ENCODE measurements at places on chromosomes 11 and 22. TPM values are rescaled to one million over a fixed set of nuclear protein-coding genes. Genes with fewer than 3 reads are reported as not detected.

Gene RASSF10
- 4.3 TPM for total RNA-seq

- DNase-seq: no peak
Observed at GRCh38 chr11:35012467-35013191, 96.2 kb downstream of the PDHX start.

Gene LARGE2
- 5.0 TPM for total RNA-seq

DNA sequence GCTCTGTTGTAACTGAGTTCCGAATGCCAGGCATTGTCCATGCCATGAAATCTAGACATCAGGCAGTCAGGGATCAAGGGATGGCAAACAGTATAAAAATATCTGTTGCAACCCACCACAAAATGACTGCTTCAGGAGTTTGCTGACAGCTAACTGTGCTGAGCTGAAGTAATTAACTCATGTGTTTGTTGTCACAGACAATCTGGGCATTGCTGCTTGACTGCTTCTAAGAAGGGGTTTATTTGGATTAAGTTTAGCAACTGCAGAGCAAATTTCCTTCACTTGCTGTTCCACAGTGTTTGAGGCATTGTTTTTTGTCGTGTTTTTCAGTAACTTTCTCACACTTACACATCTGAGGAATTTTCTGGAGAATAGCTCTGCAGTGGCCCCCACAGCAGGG, 30.4 kb downstream of the BSX start:
- no peak for DNase-seq

DNA sequence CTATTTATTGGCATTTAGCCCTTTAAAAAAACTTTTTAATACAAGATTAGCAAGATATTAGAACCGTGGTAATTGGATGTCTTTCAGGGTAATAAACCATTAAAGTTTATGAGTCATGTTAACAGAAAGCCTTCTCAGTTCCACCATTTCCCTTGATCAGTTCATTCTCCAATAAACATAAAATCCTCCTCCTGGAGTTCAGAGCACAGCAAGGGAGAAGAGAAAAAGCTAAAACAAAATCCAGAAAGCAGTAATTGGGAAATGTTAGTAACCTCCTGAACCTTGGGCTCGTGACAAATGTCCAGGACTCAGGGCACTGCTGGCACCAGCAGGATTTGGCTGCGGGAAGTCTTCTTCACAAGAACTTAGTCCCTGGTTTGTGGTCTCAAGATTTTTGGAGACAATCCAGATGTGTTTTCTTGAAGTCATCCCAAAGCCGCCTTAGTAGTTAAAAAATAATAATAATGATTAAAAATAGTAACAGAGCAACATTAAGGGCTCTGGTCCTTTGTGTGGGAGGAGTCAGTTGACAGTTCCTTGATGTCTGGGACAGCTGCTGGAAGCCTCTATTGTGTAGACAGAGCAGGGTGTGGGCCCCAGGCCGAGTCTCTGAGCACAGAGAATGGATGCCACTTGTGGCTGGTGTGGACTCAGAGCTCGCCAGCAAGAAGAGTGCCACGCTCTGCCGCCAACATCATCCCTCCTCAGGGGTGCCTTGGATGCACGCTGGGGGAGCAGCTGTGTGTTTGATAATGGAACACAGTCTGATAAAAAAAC, 43.4 kb upstream of the PITPNB start:
- DNase-seq: no peak

All from lower lobe of right lung (tissue), 2 donors.